ENCODE measurements at places on chromosomes 12 and 14.

DNA sequence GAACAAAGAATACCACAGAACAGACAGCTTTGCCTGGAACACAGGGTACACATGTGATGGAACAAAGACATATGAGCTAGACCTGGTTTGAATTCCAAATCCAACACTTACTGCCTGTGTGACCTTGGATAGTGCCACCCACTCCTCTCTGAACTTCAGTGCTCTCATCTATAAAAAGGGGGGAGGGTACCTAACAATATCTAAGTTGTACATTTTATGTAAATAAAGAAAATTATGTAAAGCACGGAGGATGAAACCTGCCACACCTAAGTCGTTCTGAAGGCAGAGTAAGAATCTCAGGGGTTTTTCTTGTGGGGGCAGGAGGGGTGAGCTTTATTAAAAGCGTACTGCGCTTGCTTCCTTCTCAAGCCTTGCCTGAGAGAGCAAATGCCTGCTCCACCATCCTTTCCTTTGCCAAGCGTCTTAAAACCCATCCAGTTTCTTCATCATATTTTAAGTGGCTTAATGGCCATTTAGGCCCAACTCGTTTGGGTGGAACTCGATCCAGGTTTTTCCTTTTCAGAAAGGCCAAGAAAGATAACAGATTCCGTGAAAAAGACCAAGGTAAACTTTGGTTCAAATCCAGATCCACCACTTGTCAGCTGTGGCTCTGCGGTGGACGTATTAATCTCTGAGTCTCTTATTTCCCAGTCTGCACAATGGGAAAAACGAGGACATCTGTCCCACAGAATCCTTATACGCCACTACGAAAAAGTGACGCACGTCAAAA, 946 bp downstream of the DDX24 start:
- no peak for DNase-seq

- no peak for DNase-seq
Measured at GRCh38 chr12:130831246-130831645, 7.8 kb downstream of the STX2 start.

DNA sequence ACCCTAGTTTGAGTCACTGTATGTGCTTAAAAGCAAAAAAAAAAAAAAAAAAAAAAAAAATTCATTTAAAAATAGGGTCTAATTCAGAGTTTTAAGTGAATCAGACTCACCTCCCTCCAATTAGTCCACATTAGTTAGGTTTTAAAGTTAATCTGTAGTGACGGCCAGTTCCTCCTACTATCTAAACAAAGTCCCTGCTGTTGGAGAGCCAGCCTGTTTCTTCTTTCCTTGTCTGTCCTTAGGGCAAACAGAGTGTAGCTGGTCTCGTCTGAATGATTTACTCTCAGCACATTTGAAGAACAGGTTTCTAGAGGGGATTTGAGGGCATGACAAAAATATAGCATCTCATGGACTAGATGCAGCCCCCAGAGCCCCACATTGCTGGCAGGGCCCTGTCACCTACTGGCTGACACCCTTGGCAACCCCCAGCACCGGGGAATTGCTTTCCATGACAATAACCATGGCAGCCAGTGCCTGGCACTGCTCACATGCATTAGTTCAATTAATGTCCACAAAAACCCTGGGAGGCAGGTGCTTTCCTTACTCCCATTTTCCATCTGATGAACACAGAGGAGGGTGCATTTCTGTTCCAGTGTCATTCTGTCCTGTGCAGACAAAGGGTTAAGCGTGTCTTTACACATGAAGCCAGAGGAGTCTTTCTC, 138.3 kb downstream of the PLXNC1 start:
- DNase-seq = no peak

- no peak for DNase-seq
Measured at GRCh38 chr12:99059824-99060511, 414.9 kb downstream of the APAF1 start.

DNA sequence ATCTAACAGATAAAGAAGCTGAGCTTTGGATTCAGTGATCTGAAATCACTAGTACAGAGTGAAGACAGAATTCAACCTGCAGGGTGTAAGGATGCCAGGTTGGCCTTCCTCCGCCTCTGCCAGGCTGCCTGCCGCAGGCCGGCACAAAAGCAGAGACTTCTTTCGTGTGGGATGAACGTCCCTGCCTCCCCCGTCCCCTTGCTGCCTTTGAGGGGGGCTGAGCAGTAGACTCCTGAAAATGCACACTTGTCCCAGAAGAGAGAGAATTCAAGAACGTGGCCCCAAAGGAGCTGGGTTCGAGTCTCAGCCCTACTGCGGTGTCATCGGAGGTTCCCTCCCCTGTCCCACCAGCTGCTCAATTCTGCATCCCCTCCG, 154.3 kb downstream of the BCL11B start:
- DNase-seq = no peak

- DNase-seq = no peak
Measured at GRCh38 chr12:3005736-3006135, 46.5 kb downstream of the TEAD4 start.
